Progenitor cell of endocrine pancreas (in vitro differentiated cells): ENCODE measurements at places on chromosomes 3 and 15.

GRCh38 chr3:108403686-108404345 is 106.6 kb downstream of the MYH15 start:
- no peak for DNase-seq

DNA sequence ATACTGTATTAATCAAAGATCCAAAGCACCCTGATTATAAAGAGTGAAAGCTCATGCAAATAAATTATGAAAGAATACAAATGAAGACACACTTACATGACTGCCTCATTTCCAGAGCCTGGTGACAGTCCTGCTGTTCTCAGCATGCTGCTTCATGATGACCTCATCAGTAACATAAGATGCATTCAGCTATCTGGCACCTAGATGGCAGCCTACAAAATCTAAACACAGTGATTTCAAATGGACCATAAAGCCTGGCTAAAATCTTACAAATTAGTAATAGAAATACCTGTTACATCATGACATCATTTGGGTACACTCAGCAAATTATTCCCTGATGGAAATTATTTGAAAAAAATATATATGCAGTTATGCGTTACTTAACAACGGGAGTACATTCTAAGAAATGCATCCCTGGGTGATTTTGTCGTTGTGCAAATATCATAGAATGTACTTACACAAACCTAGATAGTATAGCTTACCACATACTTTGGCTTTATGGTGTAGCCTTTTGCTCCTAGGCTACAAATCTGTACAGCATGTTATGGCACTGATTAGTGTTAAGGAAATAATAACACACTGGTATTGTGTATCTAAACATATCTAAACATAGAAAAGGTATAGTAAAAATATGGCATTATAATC is 207.2 kb downstream of the EPHA3 start:
- DNase-seq, result no peak

DNA sequence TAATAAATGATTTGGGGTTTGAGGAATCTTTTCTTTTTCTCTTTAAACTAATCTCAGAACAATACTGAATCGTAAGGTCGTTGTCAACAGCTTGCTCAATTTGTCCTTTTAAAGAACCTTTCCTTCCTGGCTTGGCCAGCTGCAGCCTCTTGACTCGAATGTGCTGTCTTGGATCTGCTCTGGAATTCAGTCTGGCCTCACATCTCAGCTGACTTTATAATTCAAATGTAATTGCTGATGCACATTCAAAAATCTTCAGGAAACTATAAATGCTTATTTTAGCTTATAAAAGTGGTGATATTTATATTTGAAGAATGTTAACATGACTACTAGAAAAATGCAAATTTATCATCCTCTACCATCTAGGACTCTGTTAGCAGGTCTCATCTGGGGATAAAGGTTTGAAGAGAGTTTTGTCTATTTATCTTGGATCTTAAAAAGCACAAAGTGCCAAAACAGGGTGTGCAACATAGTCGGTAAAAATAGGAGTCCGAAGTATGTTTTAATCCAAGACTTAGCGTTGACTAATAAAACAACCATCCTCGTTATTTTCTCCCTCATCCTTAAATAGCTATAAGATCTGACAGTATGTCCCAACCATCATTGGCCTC is 1035.2 kb downstream of the MCTP2 start:
- no peak for DNase-seq

GRCh38 chr3:35305406-35305805 is 333.9 kb upstream of the ARPP21 start:
- DNase-seq, result no peak

DNA sequence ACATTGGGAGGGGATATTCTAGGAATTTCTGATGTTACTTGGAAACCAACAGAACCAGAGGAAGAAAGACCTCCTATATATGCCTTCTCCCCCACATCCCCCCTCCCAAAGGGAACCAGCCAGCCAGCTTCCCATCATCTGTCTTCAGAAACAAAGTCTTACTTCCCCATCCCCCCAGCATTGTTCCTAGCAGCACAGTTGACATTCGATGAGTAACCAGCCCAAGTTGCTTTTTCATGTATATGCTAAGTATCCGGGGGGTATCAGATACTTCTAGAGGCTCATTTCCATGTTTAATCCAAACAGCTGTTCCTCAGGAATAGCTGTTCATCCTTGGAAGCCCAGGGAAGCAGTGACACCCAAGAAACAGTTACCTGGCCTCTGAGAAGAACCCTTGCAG is 16.0 kb downstream of the RMDN3 start:
- no peak for DNase-seq

DNA sequence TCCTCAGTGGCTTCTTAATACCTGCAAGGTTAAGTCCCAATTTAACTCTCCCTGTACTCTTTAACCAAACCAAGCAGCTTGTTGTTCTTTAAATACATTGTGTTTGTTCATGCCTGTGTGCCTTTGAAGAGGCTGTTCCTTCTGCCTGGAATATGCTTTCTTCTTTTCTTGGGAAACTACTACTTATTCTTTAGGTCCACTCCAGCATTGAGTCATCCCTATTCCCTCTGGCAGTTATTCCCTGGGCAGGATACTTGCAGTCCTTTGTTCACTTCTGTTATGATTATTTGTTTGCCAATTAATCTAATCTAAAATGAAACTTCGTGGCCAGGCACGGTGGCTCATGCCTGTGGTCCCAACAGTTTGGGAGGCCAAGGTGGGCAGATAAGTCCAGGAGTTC is 139.3 kb downstream of the ZNF609 start:
- no peak for DNase-seq

DNA sequence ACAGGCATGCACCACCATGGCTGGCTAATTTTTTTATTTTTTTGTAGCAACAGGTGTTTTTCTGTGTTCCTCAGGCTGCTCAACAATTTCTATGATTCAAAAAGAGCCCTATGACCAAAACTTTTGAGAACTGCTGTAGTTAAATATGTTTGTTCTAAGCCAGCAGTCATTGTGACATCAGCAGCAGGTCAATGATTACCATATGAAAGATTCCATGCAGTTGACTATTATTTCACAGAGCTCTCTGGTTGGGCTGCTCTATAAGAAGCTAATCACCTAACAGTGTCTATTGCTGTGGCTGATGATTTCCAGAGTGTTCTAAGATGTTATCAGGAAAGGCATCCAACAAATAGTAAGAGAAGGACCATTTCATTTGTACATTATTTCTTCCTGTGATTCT is at the start of gene CCDC54:
Gene CCDC54, plus strand, starts transcription at position 289 of the 400 bp plus-strand sequence. CDS start 149 bp downstream, outside the sequence.
- no peak for DNase-seq

GRCh38 chr15:38068626-38069391 is 134.4 kb downstream of the TMCO5A start:
- no peak for DNase-seq

DNA sequence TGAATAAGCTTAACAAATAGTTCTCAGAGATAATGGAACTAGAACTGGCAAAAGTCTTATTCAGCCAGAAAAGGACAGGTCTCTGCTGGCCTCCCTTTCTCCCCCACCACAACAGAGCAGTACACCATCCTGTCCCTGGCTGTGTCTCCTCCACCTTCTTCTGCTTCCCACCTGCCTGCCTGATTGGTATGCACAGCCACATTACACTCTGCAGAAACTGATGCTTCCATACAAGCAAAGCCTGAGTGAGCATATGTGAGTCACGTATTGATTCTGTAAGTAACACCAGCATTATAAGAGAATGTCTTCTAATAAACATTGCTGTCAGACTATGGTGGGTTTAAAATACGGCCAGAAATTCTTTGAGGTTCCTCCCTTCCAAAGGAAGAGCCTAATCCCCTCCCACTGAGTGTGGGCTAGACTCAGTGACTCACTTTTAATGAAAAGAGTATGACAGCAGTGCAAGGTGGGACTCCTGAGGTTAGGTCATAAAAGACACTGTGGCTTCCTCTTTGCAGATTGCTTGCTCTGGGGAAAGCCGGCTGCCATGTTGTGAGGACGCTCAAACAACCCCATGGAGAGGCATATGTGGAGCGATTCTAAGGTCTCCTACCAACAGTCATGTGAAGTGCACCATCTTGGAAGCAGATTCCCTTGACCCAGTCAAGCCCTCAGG is 44.4 kb downstream of the ANXA2 start:
- no peak for DNase-seq

- DNase-seq, result no peak
These were observed 170.5 kb downstream of the PYDC2 start for GRCh38 chr3:191631496-191631895.

DNA sequence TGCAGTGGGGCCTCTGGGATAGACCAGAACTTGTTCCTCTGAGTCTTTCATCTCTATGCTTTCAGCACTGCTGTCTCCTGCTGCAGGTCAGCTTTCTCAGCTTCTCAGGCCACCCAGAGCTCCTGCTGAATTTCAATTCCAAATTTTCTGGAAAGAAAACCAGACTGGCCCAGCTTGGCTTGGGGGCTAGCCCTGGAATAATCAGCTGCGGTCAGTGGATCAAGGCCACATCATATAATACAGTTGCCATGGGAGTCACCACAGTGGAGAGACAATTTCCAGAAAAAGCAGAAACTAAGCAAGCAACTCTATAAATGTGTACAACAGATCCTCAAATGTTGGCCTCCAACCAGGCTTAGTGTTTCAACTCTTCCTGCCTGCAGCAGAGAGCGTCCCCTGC is 91.1 kb upstream of the SLC24A5 start:
- DNase-seq, result no peak

DNA sequence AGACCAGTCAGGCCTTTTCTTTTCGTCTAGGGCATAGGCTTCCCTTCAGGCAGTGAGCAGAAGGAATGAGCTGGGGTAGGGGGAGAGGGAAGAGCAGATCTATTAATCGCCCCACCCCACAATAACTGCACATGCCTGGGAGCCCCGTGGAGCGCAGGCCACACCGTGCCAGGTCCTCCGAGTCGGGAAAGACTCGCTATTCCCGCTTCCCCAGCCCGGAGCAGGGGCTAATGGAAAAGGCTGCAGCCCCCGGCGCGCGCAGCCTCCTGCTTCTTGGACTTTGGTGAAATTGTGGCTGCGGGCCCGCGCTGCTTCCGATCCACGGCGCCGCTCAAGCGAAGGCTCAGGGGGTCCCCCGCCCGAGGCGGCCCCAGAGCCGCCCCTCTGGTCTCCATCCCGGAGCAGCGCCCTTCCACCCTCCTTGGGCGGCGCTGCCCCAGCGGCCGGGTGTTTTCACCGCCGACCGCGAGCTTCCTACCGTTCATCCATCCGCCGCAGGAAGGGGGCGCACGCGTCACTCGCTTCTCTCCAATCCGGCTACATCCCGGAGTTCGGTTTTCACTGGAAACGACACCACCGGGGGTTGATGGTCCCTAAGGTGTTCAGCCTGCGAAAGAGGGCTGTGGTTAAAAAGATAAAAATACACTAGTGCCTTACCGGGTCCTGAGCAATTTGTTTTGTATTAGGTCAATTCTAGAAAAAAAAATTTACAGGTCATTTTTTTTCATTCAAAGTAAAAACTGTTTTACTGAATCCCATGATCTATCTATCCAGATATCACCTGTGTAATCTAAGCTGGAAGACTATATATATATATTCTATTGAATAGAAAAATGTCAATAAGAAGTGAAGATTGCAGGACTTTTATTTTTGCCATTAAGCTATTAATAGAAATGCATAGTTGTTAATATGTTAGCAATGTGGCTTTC is 4.4 kb upstream of the SYNM start:
- peak; percentile 75 for DNase-seq

DNA sequence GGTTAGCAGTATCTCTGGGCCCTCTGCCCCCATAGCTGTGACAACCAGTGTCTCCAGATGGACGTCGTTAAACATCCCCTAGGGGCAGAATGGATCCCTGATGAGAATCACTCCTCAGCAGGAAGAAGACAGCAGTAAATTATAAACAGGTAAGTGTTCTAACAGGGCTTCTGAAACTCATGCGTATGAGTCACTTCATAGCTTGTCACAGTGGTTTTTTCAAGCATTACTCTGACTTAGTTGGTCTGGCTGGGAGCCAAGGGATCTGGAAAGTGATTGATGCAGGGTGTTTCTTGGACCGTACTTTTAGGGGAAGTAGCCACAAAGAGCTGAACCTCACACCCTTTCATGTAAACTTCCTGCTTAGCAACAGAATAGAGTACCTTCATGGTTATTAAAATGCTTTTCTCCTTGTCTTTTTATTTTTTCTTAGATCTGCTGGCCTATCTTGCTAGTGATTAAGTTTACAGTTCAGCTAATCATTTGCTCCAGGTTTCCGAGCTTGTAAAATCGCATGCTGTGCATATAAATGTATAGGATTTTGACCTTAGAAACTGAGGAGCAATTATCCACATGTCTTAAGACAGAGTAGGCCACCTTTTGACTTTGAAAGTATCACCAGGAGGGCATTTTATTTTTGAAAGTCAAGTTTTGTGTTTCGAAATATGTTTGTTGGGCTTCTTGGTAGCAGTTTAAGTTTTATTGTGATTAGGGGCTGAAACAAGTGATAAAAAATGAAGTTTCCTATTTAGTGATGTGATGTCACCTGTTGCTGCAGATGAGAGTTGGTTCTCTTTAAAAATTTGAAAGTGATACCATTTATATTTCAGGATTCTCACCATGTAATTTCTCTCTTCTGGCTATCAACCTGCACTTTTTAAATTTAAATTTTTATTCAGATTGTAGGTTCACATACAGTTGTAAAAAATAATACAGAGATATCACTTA is 333.9 kb downstream of the PTPRG start:
- DNase-seq, result no peak

DNA sequence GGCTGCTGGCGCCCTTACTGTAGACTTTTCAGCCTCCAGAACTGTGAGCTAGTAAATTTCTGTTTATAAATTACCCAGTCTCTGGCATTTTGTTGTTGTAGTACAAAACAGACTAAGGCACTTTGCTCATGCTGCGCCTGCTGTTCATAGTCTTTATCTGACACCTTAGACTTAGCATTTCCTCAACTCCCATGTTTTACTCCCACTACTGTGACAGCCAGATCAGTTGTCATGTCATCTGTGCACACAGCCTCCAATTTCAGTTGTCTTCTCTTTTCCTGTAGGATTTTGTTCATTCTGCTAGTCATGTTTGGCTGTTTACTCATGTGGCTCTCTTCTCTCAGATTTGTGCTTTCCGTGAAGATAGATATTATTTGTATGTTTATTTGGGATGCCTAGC is 62.0 kb downstream of the TCF12 start:
- DNase-seq, result no peak

- no peak for DNase-seq
These were observed 195.8 kb downstream of the CDIN1 start for GRCh38 chr15:36775209-36775608.

GRCh38 chr3:48565591-48566400 is 2.2 kb upstream of the UCN2 start:
- no peak for DNase-seq

- DNase-seq, result no peak
These were observed 6.5 kb downstream of the DYNC1LI1 start for GRCh38 chr3:32564195-32564594.

- DNase-seq, result no peak
These were observed 16.0 kb upstream of the MYO1E start for GRCh38 chr15:59388670-59389069.

DNA sequence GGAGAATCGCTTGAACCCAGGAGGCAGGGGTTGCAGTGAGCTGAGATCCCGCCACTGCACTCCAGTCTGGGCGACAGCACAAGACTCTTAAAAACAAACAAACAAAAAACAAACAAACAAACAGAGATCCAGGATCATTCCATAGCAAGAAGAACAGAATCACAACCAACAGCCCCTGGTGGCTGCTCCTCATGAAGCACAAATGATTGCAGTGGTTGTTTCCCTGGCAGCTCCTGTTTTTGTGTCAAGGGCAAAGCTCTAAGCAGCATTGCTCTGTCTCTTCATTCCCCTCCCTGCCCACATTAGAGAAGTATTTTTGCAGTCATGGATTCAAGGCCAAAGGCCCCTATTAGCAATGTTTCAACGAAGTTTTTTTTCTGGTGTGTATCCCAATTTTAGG is 25.8 kb upstream of the BLM start:
- no peak for DNase-seq

GRCh38 chr3:193775421-193776077 is 182.5 kb downstream of the OPA1 start:
- DNase-seq, result no peak

- DNase-seq, result no peak
These were observed 109.1 kb upstream of the LRIG1 start for GRCh38 chr3:66609660-66610561.
